ENCODE measurements at places on chromosomes 16 and 17. TPM values are rescaled to one million over a fixed set of nuclear protein-coding genes. Genes with fewer than 3 reads are reported as not detected.

DNA sequence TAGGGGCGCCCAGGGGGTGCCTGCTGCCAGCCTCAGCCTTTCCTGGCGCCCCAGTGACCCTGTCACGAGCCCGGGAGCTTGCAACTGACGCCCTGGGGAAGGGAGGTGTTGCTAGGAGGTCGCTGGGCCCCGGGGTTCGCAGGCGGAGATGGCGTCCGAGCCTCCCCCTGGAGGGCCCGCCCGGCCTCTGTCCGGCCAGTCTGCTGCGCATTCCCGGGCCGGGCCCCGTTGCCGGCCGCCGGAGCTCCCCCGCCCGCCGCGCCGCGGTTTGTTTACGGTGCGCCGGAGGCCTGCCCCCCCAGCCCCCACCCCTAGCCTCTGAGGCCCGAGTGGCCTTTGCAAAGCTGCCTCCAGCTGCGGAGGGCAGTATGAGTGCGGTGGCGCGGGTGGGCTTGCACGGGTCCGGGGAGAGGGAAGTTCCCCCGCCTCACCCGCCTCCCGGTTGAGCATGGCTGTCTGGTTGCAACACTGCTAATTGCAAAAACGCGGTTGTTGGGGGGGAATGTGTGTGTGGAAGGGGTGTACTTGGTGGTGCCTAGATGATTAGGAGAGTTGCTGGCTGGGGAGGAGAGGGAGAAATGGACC is 514 bp downstream of the THRA start:
- peak; percentile 33 for DNase-seq

DNA sequence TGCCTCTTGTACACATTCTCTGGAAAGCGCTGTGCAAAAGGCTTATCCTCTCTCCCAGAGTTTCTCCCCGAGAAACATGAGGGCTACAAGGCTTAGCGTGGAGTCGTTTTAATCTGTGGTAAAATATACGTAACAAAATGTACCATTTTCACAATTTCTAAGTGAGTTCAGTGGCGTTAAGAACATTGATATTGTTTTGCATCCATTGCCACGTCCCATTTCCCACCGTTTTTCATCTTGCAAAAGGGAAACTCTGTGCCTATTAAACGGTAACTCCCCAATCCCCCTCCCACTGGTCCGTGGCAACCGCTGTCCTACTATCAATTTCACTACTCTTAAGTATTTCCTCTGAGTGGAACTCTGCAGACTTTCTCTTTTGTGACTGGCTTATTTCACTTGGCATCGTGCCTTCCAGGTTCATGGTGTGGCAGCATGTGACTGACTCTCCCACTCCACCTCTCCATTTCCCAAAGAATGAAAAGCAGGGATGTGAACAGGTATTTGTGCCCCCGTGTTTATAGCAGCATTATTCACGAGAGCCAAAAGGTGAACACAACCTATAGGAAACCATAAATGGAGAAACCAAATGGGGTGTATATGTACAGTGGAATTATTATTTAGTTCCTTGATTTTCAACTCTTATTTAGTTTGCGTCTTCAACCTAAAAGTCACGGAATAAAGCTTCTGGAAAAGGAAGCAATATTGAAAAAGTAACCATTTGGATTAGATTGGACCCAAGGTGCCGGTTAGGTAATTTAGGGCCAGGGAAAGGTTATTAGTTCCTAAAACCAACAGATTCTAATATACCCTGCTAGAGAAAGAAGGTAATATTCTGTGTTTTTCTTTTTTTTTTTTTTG is 1.1 kb upstream of the USP32 start:
- DNase-seq, result peak; percentile 52

DNA sequence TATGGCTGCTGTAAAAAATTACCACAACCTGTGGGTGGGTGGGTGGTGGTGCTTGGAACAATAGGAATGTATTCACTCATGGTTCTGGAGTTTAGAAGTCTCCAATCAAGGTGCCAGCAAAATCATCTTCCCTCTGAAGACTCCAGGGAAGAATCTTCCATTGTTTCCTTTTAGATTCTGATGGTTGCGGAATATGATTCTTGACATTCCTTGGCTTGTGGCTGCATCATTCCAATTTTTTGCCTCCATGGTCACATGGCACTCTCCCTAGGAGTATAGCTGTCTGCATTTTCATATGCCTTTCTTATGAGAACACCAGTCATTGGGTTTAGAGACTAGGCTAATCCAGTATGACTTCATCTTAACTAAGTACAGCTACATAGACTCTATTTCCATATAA is 401.0 kb downstream of the HS3ST3B1 start:
- DNase-seq, result no peak

- DNase-seq, result no peak
Observed at GRCh38 chr17:4786106-4786511, at the start of gene VMO1. VMO1 (minus strand) TSS chr17:4786364; CDS start chr17:4786352, 12 bp downstream.

DNA sequence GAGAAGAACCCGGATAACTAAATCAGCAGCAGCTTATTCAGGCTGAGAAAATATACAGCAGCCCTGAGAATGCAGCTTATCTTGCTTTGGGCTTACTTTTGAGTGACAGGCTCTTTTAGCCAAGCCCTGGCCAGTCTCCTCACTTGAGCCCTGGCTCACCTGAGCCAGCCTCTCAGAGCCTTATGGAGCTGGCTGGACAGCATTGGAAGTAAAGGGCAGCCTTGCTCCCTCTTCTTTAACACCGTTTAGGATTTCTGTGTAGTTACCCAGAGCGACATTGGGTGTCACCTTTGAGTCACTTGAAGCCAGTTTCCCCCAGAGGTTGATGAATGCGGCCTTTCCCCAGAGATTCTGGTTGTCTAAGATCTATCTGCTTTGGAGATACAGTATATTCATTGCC is 7.7 kb upstream of the NPIPB2 start:
- DNase-seq, result peak; percentile 18

DNA sequence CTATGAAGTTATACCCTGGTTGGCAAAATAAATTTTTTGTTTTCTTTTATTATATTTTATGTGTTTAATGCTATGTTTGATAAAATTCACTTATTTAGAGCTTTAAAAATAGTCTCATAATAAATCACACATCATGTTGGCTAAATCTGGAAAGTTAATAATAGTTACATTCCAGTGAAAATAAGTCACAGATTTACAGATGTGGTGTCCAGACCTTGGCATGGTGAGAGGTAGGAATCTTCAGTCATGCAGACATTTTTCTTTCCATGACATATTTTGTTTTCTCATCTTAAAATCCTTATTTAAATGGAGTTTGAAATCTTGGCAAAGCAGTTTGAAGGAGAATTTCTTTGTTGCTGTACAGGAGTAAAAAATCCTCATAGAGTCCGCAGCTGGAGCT is 48.1 kb upstream of the GOSR1 start:
- DNase-seq, result no peak

- DNase-seq, result no peak
Observed at GRCh38 chr17:15493693-15494035, 26.2 kb upstream of the CDRT4 start.

GRCh38 chr16:83470416-83470815 is 337.4 kb upstream of the HSBP1 start:
- no peak for DNase-seq

DNA sequence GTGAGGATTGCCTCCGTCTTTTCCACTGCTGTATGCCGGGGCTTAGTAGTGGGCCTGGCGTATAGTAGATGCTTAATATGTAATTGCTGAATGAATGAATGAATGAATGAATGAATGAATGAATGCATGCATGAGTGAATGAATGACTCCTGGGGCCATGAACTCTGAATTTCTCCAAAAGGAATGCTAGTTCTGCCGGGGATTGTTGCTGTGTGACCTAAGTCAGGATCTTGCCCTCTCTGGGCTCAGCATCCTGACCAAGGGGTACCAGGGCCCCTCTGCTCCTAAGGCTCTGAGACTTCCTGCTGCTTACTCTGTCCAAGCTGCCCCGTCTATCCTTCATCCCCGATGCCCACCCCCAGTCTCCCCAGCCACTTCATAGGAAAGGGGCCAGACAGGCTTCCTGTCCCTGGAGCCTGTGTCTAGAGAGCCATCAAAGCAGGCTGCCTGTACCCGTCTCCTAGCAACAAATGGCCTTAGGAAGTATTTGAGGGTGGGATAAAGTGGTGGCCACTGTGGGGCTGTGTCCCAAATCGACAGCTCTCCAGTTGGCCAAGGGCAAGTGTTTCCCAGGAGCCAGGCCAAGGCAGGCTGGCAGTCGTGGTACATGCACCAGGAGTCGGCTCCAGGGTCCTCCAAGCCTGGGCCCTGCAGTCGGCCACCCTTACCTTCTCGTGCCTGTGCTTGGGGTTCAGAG is 11.6 kb upstream of the MPRIP start:
- no peak for DNase-seq

DNA sequence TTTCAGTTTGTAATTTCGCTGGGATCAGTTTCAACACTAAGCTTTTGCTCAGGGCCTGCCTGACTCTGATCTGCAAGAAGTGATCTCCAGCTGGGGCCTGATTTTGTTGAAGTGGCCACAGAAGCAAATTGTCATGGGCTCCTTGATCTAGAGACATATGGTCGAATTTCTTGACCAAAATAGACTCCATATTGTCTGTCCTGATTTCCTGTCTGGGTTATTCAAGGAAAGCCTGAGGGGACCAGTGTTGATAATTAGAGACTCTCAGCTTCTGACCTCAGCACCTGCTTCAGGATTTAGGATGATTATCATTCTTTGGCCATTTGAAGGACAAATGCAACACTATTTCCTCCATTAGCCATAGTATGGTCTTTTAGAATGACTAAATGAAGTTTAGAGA is 48.9 kb upstream of the MSI2 start:
- DNase-seq, result no peak

DNA sequence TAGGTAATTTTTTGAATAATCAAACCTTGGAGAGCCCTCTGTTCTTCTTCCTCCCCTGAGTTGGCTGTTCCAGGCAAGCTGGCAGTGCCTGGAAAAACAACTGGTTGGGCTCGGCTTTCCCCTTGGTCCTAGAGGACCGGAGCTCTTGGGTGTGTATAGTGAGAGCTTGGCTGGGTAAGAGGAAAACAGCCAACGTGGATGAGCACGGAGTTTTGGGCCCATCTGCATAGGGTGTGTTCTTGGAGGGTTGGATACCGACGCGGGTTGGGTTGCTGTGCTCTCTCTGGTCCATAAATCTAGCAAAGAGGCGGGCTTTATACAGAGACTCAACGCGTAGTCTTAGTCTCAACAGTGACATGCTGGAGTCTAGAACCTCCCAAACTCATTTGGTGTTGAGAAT is 23.2 kb downstream of the ITGB3 start:
- peak; percentile 70 for DNase-seq

DNA sequence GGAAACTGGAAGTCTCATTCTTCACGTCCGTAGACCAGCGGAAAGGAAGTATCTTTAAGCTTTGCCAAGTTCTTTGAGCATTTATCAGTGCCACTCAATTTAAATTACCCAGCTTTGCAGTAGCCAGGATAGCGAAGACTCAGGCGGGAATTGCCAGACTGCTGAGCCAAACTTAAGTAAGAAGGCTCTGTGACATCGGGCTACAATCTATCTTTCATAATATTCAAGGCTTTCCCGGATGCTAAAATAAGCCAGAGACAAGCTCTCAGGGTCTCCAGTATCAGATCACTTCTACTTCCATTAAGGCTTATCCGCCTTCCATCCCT is 436 bp upstream of the BRIP1 start:
- no peak for DNase-seq

- DNase-seq, result no peak
Observed at GRCh38 chr17:45389354-45389753, 43.3 kb downstream of the ARHGAP27 start.

DNA sequence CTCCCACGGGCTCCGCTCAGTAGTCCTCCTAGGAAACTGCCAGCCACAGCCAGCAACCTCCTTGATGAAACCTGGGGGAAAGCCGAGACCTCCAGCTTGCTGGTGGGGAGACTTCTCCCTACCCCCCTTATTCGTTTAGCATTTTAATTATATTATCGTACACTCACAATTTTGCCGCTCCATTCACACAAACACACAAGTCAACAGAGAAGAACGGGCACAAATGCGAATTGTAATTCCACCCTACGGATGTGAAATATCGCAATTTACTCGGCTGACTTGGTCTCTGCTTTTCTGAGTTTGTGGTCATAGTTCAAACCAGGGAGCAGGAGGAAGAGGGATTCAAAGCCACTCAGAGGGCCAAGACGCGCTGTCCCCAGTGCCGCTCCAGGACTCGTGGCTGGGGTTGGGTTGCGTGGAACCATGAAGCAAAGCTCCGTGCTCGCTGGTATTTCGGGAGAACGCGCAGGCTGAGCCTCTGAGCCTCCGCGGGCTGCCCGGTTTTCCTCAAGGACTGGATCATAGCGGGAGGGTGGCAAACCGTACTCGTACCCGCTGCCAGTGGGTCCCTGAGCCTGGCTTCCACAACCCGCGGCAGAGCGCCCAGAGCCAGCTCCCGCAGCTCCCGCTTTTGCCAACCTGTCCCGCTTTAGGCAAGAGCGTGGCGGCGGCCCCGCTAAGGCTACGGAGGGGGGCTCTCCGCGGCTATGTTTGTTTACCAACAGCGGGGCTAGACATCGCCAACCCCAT is 2.0 kb downstream of the LHX1 start:
- no peak for DNase-seq

GRCh38 chr16:21702276-21702675 is 38.5 kb downstream of the OTOA start:
- no peak for DNase-seq

DNA sequence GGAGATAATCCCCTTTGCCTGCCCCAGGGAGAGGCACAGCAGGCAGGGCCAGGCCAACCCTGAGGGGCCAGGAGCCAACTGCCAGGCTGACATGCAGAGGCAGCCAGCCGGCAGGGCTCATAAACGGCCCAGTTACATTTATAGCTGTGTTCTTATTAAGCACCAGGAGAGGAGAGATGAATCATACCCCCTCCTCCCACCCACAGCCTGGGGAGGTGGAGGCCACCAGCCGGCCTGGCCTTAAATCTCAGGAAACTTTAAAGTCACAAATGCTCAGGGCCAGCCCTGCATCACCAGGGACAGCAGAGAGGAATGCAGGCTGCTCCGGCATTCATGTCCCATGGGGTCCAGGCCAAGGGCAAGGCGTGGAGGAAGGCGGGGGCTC is 177.2 kb downstream of the TMEM132E start:
- no peak for DNase-seq

GRCh38 chr16:60729051-60729450 is 1307.2 kb downstream of the CDH8 start:
- DNase-seq, result peak; percentile 8

DNA sequence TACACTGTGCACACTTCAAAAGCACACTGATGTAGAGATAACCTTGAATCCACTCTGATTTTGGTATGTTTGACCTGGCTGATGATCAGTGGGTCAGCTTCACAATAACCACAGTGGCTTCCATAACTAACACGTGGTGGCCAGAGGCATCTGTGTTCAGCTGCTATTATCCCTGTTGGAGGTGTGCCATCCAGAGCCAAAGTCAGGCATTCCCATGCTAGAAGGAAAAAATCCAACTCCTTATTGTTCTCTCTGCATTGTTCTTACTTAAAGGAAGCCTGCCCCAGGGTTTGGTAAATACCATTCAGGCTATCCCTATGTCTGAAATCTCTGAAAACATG is 127.3 kb upstream of the MON1B start:
- DNase-seq, result no peak

GRCh38 chr17:16512011-16512410 is 20.0 kb upstream of the LRRC75A start:
- DNase-seq, result no peak

GRCh38 chr17:74390680-74391653 is 23.7 kb downstream of the GPR142 start:
- no peak for DNase-seq

Gene KRTAP3-1
- total RNA-seq, result not detected

Gene HSF4
- 24.9 TPM for total RNA-seq

Gene SLC7A6OS
- total RNA-seq, result 15.6 TPM

Gene GLIS2
- 3.3 TPM for total RNA-seq

Gene USH1G
- 0.17 TPM for total RNA-seq

Gene VPS35
- 96.2 TPM for total RNA-seq

Gene C16orf74
- total RNA-seq, result 154 TPM

Gene CAPNS2
- total RNA-seq, result 3.2 TPM

Gene TBC1D3E
- total RNA-seq, result not detected

Gene ENO3
- 7.8 TPM for total RNA-seq

Gene PRAC2
- not detected for total RNA-seq

All from mammary epithelial cell (primary cell).